ENCODE measurements at places on chromosomes 4 and X.

DNA sequence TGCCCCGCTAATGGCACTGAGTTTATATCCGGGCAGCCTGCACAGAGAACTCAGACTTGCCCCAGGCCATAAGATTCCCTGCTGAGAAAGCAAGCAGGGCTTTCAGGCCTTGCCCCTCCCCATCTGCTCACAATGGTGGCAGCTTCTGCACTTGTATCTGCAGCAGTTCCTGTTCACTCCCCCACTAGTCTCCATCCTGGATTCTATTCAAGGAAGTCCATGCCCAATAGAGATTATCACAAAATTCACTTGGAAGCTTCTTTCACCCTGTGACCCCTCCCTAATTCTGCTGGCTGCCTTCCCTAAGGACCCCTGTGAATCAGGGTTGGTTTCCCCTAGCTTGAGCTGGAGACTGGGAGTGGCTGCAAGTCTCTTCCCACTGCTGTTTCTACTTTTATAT is 34.5 kb upstream of the UCP1 start:
- no peak for DNase-seq

DNA sequence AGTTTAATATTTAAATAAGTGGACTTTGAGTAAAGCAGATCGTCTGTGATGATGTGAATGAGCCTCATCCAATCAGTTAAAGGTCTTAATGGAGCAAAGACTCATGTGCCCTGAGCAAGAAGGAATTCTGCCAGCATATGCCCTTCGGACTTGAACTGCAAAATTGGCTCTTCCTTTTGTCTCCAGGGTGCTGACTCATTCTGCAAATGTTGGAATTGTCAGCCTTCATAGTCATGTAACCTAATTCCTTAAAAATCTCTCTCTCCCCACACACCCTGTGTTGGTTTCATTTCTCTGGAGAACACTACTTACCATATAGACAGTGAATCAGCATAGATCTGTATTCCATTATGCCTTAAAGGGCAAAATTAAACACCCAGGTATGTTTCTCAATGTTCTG is 609.8 kb upstream of the GALNTL6 start:
- DNase-seq: no peak

DNA sequence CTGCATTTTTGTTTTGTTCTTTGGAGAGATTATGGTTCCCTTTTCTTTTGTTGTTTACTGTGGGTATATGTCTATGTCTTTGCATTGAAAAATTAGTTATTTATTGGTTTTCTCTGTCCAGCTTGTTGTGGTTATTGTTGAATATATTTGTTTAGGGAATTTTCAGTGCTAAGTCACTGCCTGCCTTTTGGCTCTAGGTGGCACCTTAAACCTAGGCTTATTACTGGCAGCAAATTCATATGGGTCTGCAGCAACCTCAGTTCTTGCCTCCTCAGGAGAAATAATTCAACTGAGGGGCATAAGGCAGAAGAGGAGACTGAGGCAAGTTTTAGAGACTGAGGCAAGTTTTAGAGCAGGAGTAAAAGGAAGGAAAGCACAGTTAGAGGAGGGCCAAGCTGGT is 1157.3 kb upstream of the AGA start:
- no peak for DNase-seq

DNA sequence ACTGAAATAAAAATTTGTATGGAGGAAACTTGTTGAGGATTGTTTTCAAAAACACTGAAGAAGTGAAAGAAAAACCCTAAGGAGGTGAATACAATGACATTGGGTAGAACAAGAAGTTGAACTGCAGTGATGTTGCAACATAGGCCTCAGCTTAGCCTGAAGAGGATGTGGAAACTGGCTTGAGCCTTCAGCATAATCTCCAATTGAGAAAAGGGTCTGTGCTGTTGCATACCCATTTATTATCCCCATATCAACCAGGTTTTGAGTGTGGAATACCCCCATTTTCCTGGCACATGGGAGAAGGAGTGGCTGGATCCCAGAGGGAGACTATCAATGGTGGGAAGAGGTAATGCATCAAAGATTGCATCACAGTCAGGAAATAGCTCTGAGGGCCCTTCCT is 695.0 kb upstream of the HS3ST1 start:
- no peak for DNase-seq

DNA sequence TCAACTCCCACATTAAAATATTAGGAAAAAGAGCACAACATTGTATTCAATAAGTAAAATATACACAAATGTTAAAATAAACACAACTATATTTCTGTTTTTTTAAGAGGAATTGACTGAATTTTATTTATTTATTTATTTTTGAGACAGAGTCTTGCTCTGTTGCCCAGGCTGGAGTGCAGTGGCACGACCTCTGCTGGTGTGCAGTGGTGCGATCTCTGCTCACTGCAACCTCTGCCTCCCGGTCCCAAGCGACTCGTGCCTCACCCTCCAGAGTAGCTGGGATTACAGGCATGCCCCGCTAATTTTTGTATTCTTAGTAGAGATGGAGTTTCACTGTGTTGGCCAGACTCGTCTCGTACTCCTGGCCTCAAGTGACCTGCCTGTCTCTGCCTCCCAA is 31.4 kb downstream of the TEX13A start:
- DNase-seq: no peak

- DNase-seq: no peak
Observed at GRCh38 chr4:7818399-7818911, 121.2 kb downstream of the AFAP1 start.

DNA sequence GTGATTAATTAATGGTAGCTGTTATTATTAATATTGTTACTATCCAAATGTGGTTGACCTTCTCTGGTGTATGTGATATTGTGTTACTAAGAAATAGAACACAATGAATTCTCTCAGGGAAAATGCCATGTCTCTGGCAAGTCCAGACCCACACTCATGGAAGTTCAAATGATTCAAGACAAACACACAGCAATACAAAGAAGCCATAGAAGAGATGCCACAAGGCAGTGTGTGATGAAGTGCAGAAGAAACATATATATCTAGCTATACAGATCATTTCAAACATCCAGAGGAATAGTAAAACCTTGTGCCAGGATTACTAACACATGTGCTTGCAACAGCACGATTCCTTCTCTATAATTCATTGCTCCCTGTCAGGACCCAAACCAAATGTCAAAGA is 93.1 kb upstream of the SOD3 start:
- no peak for DNase-seq

DNA sequence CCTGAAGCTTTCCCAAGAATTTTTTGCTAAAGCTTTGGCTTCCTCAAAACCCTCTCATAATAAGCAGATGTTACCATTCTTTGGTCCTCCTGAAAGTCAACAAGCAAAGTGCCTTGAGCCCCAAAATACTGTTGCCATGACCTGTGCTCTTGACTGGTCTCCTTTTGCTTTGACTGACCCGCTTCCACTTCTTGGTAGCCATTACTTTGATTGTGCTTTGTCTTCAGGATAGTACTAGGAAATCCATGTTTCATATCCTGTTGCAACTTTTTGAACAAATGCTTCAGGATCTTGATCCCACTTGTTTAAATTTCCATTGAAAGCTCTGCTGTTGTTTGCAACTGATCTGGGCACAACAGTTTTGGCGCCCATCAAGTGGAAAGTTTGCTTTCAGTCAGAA is 6.9 kb upstream of the OTOP1 start:
- no peak for DNase-seq

- no peak for DNase-seq
Observed at GRCh38 chr4:86816501-86817273, 32.5 kb downstream of the SLC10A6 start.

- DNase-seq: peak; percentile 44
Observed at GRCh38 chr4:140240237-140240636, 86.3 kb upstream of the MAML3 start.

DNA sequence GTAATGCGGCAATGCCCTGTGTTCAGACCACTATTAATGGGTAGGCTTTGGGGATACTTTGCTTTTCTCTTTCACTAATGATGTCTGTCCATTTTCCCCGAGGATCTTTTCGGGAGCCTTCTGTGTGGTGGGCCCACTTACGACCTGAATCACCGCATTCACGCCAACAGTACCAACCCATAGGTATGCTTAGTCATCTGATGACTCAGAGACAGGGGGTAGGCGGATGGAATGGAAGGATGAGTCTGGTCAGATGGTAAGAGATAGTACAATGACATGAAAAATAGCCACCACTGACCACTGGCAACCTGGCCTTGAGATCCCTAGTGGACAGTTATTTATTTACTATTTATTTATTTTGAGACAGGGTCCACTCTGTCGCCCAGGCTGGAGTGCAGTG is 76.0 kb upstream of the DHRSX start:
- no peak for DNase-seq

DNA sequence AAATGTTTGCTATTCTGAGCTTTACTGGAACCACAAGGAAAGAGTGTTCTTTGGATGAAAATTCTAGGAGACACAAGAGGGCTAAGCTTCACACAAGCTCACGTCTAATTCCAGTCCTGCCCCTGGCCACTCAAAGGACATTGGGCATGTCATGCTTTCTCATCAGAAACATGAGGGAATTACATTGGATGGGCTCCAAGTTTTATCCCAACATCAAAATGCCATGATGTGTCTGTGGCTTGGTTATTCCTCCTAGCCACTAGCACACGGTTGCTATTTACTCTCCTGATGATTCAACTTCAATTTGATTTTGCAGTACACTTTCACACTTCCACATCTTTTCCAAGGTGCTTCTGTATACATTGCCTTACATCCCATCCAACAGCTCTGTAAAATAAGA is 149.6 kb upstream of the FAM9B start:
- no peak for DNase-seq

GRCh38 chr4:36054694-36055422 is 189.5 kb downstream of the ARAP2 start:
- DNase-seq: no peak

DNA sequence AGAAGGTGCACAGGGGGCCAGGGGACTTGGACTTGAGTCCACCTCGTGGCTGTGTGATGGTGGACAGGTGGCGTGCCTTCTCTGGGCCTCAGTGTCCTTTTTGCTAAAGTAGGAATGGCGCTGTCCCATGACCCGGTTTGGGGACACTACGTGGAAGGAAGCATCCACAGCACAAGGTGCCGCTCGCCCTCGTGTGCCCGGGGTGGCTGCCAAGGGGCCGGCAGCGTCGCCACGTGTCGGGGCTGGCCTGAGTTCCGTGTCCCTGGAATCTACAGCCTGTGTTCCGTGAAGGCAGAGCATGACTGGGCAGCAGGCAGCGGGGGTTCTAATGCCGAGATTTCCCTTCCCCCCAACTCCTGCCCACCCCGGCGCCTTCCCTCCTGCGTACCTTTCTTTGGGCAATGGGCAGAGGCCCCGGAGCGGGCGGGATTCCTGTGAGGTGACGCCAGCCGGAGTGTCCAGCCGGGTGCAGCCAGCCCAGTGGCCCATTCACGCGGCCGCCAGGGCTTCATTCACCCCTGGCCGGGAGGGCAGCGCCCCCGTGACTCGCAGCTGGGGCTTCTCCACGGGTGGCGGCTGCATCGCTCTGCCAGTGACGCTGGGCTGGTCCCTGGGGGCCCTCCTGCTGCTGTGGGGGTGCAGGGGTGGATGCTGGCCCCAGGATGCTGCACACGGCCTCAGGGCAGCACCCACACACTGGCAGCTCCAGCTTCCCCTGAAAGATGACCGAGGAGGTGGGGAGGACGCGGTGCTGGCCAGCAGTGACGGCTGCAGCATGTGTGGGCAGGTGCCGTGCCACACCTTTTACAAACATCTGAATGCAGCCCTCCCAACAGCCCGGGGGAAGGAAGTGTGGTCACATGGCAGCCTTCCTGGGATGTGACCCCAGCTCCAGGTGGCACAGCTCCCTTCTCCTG is 21.2 kb downstream of the DOK7 start:
- peak; percentile 68 for DNase-seq

Data from cerebellum (tissue), 4 donors.